ENCODE measurements at places on chromosomes 16 and 17. TPM values are rescaled to one million over a fixed set of nuclear protein-coding genes. Genes with fewer than 3 reads are reported as not detected.

- DNase-seq: no peak
Measured at GRCh38 chr17:75481194-75482068, 25.0 kb downstream of the TMEM94 start.

GRCh38 chr17:4509923-4510617 is 11.4 kb downstream of the SPNS2 start:
- DNase-seq: no peak

- DNase-seq: no peak
Measured at GRCh38 chr17:65963179-65963578, 228.8 kb downstream of the CEP112 start.

DNA sequence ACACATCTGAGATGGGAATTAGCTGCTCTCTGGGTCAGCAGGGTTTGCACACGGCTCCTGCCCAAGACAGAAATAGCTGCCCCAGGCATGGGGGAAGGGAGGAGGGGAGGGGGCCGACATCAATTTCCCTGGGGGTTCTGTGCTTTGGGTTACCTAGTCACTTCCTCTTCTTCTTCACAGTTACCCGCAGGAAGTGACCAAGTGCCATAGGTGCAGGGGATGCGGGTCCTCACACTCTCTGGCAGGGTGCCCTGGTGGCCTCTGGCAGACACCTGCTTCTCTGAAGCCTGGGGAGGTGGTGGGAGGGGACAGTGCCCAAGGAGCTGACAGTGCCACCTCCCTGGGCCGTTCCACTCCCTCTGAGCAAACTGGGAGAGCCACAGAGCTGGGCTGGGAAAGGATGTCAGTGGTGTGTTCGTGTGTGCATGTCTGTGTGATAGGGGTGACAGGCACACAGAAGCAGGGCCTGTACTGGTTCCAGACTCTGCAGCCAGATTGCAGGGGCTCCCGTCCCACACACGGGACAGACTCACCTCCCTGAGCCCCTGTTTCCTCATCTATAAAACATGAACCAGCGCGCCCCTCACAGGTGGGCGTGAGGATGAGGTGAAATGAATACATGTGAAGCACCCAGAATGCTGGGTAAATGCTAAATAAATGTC is 18.2 kb downstream of the SCN4A start:
- DNase-seq: no peak

- peak; percentile 99 for DNase-seq
Measured at GRCh38 chr17:74042744-74043486, 160.6 kb upstream of the RPL38 start.

DNA sequence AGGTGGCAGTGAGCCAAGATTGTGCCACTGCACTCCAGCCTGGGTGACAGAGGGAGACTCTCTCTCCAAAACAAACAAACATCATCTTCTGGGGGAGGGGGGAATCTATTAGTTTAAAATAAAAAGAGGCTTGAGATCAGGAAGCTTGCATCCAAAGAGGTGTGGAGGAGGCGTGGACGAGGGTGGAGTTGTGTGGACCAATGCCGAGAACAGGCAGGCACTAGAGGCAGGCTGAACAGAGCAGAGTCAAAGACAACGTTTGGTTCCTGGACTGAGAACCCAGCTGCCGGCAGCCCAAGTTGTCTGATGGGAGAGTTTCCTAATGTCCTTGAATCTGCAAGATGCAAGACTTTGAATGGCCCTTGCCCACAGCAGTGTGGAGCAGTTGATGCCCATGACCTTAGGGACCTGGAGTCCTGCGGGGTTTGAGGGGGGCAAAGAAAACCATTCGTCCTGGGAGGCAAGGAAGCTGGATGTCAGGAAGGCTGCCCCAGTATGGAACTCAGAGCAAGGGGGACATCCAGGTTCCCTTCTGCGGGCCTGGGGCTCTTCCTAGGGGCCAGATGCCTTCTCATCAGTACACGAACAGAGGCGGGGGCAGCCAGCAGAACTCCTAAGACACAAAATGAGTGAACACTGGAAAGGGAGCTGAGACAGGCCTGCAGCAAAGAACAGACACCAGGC is 9.2 kb downstream of the TBC1D16 start:
- DNase-seq: no peak

GRCh38 chr17:3732210-3732621 is 8.5 kb downstream of the HASPIN start:
- no peak for DNase-seq

GRCh38 chr16:88826070-88826840 is 14.5 kb upstream of the APRT start:
- no peak for DNase-seq

GRCh38 chr16:85978291-85978775 is 79.4 kb downstream of the IRF8 start:
- DNase-seq: no peak

DNA sequence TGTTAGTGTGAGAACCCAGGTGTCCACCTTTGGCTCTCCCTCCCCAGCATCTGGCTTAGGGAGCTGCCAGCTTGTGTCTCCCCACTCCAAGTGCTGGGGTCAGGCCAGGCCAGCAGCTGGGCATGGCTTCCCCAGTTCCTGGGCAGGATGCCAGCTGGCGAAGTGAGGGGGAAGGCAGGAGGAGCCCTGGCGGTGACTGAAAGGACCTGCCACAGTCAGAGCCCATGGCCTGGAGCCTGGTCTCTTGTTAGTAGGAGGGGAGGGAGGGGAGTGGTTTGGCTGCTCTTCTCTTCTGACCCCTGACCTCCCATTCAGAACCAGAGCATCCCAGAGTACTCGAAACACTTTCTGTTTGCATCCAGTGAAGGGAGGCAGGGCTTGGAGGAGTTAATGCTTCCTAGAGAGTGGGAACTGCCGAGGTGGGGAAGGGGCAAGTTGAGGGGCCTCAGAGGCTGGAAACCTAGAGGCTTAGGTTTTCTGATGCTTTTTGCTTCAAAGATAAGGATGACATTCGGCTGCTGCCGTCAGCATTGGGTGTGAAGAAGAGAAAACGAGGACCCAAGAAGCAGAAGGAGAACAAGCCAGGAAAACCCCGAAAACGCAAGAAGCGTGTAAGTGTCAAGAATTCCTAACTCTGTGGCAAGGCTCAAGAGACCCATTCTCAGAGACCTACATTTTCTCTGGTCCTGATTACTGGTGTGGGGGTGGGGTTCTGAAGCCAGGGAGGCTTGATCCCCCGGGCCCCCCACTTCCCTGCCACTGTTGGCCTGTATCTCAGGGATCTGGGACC is 772 bp downstream of the CHD3 start:
- peak; percentile 96 for DNase-seq

DNA sequence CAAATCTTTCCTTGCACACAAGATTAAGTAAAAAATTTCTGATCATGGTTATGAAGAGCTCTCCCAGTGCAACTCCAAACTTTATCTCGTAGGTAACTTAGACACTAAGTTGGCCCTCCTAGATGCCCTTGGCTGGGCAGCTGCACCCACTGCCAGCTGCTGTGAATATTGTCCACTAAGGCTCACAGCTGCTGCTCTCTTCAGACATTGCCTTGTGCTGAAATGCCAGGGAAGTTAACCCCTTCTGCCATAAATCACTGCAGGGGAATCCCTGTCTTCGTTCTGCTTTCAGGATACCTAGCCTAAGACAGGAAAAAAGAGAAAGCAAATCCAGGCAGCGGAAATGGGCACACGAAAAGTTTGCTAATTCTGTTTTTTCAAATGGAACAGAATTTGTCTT is 106.4 kb downstream of the IRX5 start:
- no peak for DNase-seq

- no peak for DNase-seq
Measured at GRCh38 chr16:19380328-19380727, 37.4 kb upstream of the TMC5 start.

GRCh38 chr17:18993905-18994526 is 10.5 kb downstream of the FAM83G start:
- no peak for DNase-seq

GRCh38 chr17:42248351-42249179 is 27.6 kb downstream of the STAT5B start:
- DNase-seq: peak; percentile 94

The CYGB gene
- 8.3 TPM for total RNA-seq

The SCGB1C2 gene
- not detected for total RNA-seq

The PROCA1 gene
- 0.65 TPM for total RNA-seq

The TERB1 gene
- total RNA-seq: not detected
